ENCODE measurements at places on chromosomes 7 and 10. TPM values are rescaled to one million over a fixed set of nuclear protein-coding genes. Genes with fewer than 3 reads are reported as not detected.

GRCh38 chr7:98211221-98211675, at the start of gene BHLHA15:
Gene BHLHA15 (plus strand): TSS chr7:98211439. CDS start chr7:98212310, 871 bp downstream.
- H3K4me1 ChIP-seq: no peaks in the 10 kb centered on the region
- H3K27me3 ChIP-seq: no peaks in the 10 kb centered on the region
- no peaks in the 10 kb centered on the region for H3K36me3 ChIP-seq
- peak; percentile 73 for DNase-seq

DNA sequence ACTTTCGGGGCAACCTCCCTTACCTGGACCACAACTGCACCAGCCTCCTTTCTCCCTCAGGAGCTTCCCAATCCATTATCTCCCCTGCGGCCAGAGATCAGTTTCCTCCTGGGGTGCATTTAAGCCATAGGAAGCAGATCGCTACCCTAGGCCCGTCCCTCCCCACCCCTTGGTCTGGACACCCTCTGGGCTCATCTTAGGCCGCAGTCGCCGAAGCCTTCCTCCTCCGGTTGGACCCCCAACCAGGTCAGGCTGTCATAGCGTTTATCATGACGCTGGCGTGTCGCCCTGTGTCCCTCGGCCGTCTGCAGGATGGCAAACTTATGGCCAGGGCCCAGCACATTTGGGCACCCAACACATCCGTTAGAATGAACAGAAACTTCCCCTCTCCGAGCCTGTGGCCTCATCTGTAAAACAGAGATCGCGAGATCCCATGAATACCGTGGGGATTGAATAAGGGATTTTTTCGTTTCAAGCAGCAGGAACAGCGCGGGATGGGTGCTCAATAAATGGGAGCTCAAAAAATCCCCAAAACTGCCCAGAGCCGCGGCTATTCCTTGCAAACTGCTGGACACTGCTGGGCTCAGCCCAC, 669 bp upstream of the AP5Z1 start:
- peaks cover 17% of the 10 kb centered on the region for H3K4me1 ChIP-seq
- H3K27ac ChIP-seq: peak overlapping the region; percentile 96
- H3K27me3 ChIP-seq: no peaks in the 10 kb centered on the region
- H3K4me3 ChIP-seq: peak overlapping the region; percentile 93
- H3K36me3 ChIP-seq: no peaks in the 10 kb centered on the region
- no peak for DNase-seq

DNA sequence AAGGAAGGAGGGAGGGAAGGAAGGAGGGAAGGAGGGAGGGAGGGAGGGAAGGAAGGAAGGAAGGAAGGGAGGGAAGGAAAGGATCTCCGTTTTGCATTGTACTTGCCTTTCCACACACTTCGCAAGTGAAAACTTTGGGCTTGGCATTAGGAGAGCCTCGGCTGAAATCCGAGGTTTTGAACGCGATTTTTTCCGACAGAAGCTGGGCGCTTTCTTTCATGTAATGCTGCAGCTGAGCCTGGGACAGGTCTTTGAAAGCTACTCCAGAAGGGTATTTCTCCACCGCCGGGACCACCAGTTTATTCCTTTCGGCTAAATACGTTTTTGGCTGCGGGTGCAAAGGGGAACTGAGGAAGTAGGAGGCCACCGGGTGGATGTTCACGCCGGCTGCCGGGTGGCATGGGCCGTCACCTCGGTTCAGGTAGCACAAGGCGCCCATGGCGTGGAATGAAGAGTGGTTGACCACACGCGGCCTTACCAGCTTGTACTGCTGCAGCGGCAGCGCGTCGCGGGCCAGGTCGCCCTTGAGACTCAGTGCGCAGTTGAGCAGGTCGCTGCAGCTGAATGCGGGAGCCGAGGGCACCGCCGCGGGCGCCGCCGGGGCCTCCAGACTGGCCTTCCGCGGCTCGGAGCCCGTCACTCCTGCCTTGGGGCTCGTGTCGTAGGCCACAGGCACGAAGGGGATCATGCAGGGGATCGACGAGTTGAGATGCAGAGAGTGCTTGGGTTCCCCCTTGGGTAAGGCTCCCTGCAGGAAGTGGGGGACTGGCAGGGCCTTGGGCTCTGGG, 825 bp downstream of the FEZF1 start:
- H3K27me3 ChIP-seq: peaks cover 26% of the 10 kb centered on the region
- peak; percentile 16 for DNase-seq
- H3K27ac ChIP-seq: no peak overlapping the region
- H3K4me3 ChIP-seq: no peak overlapping the region
- no peaks in the 10 kb centered on the region for H3K4me1 ChIP-seq

DNA sequence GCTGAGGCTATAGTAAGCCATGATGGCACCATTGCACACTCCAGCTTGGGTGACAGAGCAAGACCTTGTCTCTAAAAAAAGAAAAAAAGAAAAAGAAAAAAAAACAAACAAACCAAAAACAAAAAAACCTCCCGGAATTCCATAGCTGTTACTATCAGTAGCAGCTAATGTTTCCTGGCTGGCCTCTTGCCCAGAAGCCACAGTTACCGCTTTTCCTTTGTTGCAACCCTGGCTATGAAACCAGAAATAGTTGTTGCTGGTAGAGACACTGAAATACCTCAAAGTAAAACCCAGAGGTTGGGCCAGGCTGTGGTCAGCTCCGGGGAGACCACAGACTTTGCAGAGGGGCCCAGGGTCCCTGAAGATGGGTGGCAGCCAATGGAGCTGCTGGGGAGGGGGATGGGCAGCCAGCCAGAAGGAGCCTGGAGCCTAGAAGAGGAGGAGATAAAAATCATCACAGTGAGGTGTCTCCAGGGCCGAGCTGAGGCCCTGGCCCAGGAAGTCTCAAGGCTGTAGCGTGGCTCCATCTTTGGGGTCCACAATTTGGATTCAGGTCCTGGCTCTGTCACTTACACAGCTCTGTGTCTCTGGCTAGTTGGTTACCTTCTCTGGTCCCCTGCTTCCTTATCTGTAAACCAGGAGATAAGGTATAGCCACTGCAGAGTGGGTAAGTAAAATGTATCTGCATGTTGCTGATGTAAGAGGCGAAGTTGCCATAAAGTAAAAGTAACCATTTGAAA, 3.4 kb upstream of the CHST12 start:
- H3K4me1 ChIP-seq: peaks cover 2% of the 10 kb centered on the region
- H3K4me3 ChIP-seq: no peak overlapping the region
- H3K27ac ChIP-seq: peak overlapping the region; percentile 84
- DNase-seq: peak; percentile 87
- H3K36me3 ChIP-seq: no peaks in the 10 kb centered on the region
- H3K27me3 ChIP-seq: no peaks in the 10 kb centered on the region

CFAP69 gene
- 8.2 TPM for total RNA-seq

PNLIPRP3 gene
- not detected for total RNA-seq

CTBP2 gene
- total RNA-seq: 5.8 TPM

GNGT1 gene
- total RNA-seq: not detected

INMT gene
- 38.0 TPM for total RNA-seq

MRPS24 gene
- 73.7 TPM for total RNA-seq

PON1 gene
- total RNA-seq: 677 TPM

Measured in right lobe of liver (tissue), 6 donors.